ENCODE measurements at places on chromosomes 7 and 10.

GRCh38 chr10:9302140-9302746 lies 1247.8 kb downstream of the GATA3 start:
- DNase-seq: no peak

DNA sequence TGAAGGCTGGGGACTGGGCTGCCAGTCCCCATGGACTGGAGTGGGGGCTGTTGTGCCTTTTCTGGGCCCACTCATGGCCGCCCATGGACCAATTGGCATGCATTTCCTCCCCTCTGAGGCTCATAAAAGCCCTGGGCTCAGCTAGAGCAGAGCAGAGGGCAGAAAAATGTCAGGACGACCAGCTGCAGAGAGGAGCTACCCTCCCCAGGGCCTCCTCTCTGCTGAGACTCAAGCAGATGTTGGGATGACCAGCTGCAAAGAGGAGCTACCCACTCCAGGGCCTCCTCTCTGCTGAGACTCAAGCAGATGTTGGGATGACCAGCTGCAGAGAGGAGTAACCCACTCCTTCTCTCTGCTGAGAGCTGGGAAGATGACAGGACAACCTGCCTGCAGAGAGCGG lies 20.3 kb upstream of the NUB1 start:
- no peak for DNase-seq

- no peak for DNase-seq
Measured at GRCh38 chr7:101537935-101538595, 91.0 kb downstream of the MYL10 start.

DNA sequence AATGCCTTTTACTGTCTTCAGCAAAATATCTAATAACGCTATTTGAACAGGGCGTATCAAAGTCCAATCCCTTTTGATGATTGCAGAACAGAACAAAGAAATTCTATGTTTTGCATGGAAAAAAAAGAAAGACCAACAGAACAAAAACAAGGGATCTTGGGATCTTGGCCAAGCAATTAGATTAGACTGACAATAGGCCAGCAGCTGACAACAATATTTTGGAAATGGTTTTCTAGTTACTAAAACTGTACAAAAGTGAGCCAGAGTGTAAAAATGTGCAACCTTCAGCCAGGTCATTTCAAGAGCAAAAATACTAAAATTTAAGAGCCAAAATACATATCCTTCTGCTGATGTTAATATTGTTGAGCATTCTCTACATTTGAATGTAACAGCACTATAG lies 716.5 kb upstream of the KCND2 start:
- DNase-seq: no peak
